ENCODE measurements at places on chromosomes 7 and 10.
A peak's percentile ranks its signal among the peaks of the same experiment; 100 is the strongest.

DNA sequence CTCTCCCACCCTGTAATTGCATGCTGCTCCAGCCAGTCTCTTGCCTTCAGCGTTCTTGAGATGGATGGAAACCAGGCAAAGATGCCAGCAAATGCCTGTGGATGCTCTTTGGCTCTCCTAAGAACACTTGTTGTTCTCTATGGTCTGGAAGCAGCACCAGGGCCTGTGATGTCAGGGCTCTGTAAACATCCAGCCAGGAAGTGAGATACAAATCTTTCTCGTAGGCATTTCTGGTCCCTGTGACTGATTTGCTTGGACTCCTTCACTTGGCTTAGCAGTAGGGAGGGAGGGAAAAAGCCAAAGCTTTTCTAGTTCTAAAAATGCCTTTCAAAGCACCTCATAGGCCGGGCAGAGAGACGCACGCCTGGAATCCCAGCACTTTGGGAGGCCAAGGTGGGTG lies 201.3 kb downstream of the REEP3 start:
- DNase-seq: no peak

DNA sequence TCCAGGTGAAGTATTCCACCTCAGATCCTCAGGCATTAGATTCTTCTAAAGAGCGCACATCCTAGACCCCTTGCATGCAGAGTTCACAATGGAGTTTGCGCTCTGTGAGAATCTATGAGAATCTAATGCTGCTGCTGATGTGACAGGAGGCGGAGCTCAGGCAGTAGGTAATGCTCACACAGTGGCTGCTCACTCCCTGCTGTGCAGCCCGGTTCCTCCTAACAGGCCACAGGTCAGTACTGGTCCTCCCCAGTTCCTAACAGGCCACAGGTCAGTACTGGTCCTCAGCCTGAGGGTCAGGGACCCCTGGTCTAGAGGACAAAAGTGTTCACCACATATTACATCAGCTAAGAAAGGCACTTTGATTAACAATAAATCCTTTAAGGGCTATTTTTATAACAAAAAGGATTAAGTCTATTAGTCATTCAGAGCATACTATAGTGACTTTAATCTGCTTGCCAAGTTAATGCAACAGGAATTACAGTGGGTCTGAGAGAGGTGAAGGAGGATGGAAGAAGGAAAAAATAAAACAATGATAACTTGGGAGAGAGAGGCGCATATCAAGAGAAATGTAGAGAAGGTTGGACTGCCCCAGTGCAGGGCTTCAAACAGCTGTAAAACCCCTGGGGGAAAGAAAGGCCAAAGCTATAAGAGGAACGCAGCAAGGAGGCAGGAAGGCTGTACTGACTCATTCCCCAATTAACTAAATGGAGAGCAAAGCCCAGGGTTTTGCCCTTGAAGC lies 49.2 kb downstream of the CUL2 start:
- DNase-seq: no peak

- DNase-seq: no peak
Measured at GRCh38 chr10:132710746-132711612, 75.0 kb downstream of the NKX6-2 start.

GRCh38 chr7:29684787-29685650 lies 121.3 kb upstream of the WIPF3 start:
- DNase-seq: peak; percentile 82

- DNase-seq: no peak
Measured at GRCh38 chr7:98286093-98286539, 4.6 kb downstream of the BRI3 start.

- no peak for DNase-seq
Measured at GRCh38 chr10:34075254-34075926, 739.7 kb downstream of the PARD3 start.

- no peak for DNase-seq
Measured at GRCh38 chr10:63919575-63920279, 398.5 kb downstream of the REEP3 start.

GRCh38 chr7:76296743-76297740 lies 5.4 kb upstream of the HSPB1 start:
- no peak for DNase-seq

GRCh38 chr10:8052956-8053445 lies 1.5 kb upstream of the GATA3 start:
- DNase-seq: peak; percentile 10

DNA sequence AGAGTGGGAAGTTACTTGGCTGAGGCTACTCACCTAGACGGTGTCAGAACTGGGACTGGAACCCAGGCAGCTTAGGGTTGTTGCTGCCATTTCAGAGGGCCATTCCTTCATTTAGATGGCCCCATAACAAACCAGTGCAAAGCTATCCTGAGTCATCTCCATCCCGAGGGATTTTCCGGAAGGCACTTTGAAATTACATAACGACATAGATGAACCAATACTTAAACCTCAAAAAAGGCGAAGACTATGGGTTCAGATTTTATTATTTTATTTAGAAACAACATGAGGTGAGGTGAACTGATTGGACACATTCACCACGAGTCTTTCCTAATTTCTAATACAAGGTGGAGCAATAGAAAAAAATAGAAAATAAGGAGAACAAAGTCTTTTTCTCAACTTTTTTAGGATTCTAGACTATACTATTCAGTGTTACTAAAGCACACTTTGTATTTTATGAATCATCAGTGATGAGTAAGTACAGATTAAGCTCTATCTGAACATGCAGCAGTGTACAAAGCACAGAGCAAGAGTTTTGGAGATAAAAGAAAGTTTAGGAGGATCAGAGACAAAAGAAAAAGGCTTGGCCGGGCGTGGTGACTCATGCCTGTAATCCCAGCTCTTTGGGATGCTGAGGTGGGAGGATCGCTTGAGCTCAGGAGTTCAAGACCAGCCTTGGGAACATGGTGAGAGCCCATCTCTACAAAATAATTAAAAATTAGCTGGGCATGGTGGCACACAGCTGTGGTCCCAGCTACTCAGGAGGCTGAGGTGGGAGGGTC lies 79.5 kb upstream of the SVIL start:
- DNase-seq: no peak

- no peak for DNase-seq
Measured at GRCh38 chr10:108086502-108086901, 922.0 kb upstream of the SORCS1 start.

- DNase-seq: no peak
Measured at GRCh38 chr7:43594020-43594419, 11.1 kb downstream of the STK17A start.

GRCh38 chr10:77168861-77169260 lies 468.7 kb downstream of the KCNMA1 start:
- no peak for DNase-seq

DNA sequence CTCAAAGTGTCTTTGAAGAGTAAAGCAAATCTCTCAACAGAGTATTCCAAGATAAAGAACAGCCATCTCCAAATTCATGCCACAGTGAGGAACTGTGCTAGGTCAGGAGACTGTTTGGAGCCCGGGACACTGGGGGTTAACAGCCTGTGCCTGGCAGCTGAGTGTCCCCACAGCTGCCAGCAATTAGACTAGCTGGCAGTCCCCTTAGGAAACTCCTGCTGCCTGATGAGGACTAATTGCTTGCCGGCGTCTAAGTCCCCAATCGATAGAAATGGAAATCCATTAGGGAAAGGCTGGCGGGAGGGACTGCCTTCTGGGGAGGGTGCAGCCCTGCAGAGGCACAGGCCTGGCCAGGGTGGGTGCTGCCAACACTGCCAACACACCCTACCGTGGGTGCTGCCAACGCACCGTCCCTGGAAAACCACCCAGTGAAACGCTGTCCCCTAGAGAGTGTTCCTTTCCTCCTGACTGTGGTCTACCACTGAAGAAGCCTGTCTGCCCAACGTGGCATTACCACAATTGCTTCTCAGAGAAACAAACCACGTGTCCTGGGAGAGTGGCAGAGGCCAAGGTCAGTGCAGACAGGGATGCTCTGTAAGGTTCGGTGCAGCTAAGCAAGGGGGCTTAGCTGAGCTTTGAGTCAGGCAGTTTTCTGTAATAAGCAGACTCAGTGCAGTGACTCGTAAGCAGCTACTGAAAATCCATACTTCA lies 60.8 kb downstream of the XRCC2 start:
- DNase-seq: no peak

DNA sequence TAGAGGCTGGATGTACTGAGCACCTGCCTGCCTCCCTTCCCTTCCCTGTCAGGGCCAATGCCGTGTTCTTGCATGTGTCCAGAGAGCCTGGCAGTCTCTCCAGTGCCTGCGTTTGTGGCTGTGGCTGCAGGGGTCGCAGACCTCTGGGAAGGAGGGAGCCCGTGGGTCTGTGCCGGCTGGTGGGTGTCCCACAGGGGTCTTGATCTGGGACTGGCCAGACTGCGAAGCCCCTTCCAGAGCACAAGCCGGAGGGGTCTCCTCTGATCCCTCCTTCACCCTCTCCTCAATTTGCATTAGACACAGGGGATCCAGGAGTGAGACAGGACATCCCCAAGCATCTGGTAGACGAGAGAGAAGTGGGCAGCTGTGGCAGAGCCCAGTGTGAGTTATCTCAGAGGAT lies 199.2 kb downstream of the ADARB2 start:
- no peak for DNase-seq

GRCh38 chr10:48699011-48699627 lies 14.4 kb downstream of the WDFY4 start:
- no peak for DNase-seq

DNA sequence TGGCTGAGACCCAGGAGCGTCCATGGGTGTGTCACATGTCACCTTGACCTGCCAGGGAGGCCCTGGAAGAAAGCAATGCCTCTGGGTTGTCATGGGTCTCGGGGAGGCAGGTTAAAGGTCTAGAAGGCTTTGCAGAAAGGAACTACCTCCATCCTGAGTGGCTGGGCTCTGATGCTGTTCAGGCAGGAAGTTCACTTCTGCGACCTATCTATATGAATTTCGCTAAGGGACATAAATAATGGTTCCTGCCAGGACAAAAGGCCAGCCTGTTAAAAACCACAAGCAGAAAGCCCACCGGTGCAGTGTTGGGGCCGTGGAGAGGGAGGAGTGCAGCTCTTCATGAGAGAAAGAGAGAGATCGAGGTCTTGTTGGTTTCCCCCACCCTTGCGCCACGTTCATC lies 182.9 kb downstream of the PTPN20 start:
- DNase-seq: no peak

- no peak for DNase-seq
Measured at GRCh38 chr7:85529201-85529600, 342.3 kb upstream of the SEMA3D start.

DNA sequence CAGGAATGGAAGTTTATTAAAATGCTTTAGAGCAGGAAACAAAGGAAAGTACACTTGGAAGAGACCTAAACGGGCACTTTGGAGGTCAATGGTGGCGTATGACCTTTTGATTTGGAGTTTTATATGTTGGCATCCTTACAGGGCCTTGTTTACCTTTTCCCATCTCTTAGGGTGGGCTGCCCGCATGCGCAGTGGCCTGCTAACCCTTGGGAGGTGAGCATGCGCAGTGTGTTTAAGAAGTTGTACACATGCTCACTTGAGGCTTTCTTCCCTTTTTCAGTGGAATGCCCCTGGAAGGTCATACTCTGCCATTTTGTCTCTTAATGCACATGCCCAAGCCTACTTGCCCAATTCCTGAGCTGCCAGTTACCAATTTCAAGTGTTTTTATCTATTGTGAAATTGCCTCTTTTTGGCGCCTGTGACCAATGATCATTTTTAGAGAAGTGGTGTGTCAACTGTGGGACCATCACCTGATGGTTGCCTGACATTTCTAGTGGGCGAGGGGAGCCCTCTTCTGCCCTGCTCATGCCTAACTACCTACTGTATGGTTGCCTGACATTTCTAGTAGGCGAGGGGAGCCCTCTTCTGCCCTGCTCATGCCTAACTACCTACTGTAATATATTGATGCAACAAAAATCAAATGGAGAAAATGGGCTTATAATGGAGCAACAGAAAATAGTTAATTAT lies 138.0 kb downstream of the PPP1R9A start:
- no peak for DNase-seq

All from hematopoietic multipotent progenitor cell (in vitro differentiated cells).